ENCODE measurements at places on chromosomes 6 and 20.

DNA sequence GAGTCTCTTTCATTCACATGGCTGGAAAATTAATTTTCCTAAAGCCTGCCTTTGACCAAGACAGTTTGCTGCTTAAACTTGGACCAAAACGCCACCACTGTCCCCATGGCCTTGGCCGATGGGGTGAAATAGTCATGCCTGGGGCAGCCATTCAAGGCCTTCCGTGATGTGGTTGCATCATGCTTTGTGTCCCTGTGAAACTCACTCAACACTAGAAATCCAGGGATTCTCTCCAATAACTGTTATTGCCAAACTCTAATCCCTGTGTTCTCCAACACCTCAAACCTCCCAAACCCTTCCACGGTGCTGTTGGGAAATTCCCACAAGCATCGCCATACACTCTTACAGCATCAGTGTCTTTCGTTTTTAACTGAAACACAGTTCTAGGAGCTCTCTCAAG is 1.4 kb upstream of the TXNDC5 start:
- H3K4me3 ChIP-seq: no peak overlapping the region
- H3K27ac ChIP-seq: no peak overlapping the region
- H3K27me3 ChIP-seq: no peaks in the 10 kb centered on the region
- no peak for DNase-seq
- H3K4me1 ChIP-seq: peaks cover 14% of the 10 kb centered on the region
- H3K36me3 ChIP-seq: no peaks in the 10 kb centered on the region

DNA sequence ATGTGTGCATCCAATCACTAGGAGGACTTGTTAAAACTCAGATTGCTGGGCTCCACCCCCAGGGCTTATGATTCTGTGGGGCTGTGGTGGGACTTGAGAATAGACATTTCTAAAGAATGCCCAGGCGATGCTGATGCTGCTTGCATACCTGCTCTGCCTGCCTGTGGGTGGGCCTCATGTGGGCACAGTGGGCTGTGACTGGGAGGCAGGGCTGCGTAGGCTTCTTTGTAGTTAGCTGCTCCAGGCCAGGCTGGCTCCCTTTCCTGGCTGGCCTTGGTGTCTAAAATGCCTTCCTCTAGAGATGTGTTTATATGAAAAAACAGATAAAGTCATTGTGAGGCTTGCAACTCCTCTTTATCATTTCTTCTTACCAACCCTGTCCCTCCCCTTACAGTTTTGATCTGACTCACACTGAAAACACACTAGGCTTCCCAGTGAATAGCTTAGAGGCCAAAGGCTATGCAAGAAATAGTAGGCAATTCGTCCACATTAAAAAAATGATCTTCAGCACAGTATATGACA is 495.5 kb upstream of the MAP3K7 start:
- no peaks in the 10 kb centered on the region for H3K27me3 ChIP-seq
- no peak for DNase-seq
- no peak overlapping the region for H3K4me3 ChIP-seq
- no peaks in the 10 kb centered on the region for H3K4me1 ChIP-seq
- H3K36me3 ChIP-seq: no peaks in the 10 kb centered on the region
- no peak overlapping the region for H3K27ac ChIP-seq

- peaks cover 55% of the 10 kb centered on the region for H3K27me3 ChIP-seq
- DNase-seq: no peak
- H3K4me3 ChIP-seq: no peak overlapping the region
- H3K4me1 ChIP-seq: no peaks in the 10 kb centered on the region
Measured at GRCh38 chr20:20341371-20341770, 26.5 kb upstream of the INSM1 start.

DNA sequence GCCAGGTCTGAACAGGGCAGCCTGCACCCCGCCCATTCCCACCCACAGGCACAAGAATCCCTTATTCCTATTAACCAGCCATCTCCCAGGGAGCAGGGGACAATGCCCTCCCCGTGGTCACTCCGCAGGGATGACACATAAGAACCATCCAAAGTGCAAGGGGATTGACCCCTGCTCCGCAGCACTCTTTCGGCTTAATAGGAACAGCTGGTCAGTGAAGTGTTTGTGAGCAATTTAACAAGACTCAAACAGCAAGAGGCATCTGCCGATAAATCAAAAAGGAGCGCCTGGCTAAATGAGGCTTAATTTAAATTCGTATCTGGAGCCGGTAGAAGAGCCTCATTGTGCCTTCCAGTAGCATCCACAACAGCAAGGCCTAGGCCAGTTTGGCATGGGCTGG is 389.4 kb downstream of the RNGTT start:
- H3K27me3 ChIP-seq: 0 out of 2 replicates have a peak, but pooled peaks cover 5% of the 10 kb centered on the region
- H3K4me1 ChIP-seq: no peaks in the 10 kb centered on the region
- no peak overlapping the region for H3K4me3 ChIP-seq
- H3K36me3 ChIP-seq: no peaks in the 10 kb centered on the region
- H3K27ac ChIP-seq: no peak overlapping the region

DNA sequence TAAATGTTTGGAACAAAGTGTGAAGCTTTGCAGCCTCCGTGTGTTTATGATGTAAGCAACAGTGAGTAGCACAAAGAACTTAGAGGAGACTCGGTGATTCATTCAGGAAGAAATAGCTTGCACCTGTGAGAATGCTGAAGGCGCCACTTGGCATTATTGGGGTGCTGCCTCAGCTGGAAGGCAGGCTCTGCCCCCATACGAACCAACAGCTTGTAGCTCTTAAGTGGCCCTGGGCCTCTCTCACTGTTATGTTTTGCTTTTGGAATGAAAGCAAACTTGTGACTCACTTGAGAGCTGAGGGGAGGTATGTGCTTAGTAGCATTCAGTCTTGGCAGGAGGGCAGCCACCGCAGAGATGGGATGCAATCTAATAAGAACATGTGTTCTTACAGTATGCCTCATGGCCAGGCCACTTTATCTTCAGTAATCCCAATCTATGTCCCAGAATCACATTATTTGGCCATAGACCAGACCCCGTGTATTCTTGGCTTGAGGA is 310.7 kb downstream of the EYA4 start:
- no peaks in the 10 kb centered on the region for H3K4me1 ChIP-seq
- H3K27me3 ChIP-seq: no peaks in the 10 kb centered on the region
- no peak for DNase-seq

Data from PC-9 (cell line).